ENCODE measurements at places on chromosomes 11 and 22.
A peak's percentile ranks its signal among the peaks of the same experiment; 100 is the strongest.

DNA sequence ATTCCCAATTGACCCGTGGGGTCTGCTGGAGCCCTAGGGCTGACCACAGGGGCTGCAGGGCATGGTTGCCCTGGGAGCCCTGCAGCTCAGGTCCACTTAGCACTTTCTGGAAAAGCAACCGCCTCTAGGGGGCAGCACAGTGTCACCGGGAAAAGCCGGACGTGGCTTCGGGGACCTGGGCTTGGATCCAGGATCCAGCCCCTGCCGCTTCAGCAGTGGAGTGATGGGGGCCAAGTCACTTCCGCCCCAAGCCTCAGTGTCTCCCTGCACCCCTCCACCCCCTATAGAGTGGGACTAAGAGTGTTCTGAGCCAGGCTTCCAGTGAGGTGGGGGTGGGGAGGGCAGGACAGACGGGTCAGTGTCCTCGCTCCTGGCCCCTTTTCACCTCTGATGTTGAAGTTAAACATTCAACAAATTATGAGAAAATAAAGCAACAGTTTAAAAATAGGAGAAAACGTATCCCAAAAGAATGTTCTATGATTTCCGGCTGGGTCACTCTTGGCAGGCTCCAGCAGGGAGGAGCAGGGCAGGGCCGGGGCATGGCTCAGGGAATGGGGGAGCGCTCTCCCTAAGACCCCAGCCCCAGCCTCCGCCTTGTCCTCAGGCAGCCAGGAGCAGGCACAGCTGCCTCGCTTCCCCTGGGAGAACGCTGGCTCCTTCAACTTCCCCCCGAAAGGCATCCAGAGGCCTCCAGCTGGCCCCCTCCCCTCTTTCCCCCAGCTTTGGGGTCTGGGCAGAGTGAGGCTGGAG lies 96.5 kb upstream of the FGF3 start:
- peak; percentile 87 for DNase-seq

DNA sequence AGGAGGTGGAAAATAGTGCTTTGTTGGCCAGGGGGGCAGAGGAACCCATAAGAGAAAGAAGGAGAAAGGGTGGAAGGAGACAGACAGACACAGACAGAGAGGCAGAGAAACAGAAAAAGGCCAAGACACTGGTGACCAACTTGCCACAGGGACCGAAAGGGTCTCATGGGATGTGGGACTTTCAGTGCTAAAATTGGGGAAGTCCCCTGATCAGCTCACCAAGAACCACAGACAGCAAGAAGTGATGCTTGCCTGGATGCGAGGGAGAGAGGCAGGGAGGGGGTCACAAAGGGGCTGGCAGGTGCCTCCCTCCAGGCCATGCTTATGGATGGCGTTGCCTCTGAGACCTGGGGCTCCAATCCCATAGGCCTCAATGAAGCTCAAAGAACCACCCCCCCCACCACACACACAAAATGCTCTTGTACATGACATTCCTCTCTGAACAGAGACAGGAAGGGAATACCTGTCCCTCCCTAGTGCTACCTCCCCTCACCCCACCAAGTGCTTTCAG lies 413.4 kb downstream of the MN1 start:
- DNase-seq, result peak; percentile 57

GRCh38 chr11:70556884-70557741 lies 158.8 kb downstream of the CTTN start:
- DNase-seq, result peak; percentile 81

DNA sequence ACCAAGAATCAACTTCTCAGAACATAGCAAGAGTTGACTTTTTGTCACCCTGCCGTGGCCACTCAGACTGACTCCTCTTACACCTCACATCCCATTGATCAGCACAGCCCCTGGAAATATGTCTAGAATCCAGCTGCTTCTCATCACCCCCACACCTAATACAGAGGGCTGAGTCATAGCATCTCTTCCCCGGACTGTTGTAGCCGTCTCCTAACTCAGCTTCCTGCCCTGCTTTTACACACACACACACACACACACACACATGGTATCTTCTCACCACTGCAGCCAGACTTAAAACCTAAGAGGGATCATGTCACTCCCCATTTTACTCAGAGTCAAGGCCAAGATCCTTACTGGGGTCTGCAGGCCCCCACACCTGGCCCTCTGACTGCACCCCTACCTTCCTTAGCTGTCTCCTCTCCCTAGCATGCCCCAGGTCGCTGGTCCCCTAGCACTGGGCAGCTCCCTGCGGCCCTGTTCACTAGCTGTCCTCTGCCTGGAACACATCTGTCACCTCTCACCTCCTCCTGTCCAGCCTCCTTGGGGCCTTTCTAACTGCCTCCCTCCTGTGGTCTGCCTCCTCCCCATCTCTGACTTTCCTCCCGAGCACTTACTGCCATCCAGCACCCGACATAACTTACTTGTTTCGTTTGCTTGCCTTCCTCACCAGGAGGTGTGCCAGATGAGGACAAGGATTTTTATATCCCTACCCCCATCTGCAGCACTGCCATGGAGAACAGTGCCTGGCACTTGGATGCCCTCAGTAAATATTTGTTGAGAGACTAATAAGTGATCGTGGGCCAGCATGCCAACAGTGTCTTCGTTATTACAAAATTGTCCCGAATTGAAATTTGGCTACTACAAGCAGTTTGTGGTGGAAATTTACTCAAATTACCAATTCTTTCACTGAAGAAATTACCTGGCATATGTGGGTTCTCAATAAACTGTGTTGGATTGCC lies 61.9 kb downstream of the BMAL1 start:
- DNase-seq, result peak; percentile 93

DNA sequence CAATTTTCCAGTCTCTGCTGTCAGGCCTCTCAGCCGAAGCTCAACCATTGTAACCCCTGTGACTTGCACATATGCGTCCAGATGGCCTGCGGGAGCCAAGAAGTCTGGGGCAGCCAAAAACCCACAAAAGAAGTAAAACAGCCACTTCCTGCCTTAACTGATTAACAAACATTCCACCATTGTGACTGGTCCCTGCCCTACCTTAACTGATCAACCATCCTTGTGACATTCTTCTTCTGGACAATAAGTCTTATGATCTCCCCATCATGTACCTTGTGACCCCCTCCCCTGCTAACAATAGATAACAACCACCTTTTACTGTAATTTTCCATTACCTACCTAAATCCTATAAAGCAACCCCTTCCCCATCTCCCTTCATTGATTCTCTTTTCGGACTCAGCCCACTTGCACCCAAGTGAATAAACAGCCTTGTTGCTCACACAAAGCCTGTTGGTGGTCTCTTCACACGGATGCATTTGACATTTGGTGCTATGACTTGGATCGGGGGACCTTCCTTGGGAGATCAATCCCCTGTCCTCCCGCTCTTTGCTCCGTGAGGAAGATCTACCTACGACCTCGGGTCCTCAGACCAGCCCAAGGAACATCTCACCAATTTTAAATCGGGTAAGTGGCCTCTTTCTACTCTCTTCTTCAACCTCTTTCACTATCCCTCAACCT lies 1.3 kb upstream of the NDUFC2 start:
- DNase-seq, result peak; percentile 76

- DNase-seq, result no peak
Observed at GRCh38 chr11:34792814-34793258, 123.3 kb downstream of the APIP start.

GRCh38 chr22:19783586-19784383 lies 23.2 kb downstream of the TBX1 start:
- no peak for DNase-seq
